ENCODE measurements at places on chromosomes 5 and 9.

DNA sequence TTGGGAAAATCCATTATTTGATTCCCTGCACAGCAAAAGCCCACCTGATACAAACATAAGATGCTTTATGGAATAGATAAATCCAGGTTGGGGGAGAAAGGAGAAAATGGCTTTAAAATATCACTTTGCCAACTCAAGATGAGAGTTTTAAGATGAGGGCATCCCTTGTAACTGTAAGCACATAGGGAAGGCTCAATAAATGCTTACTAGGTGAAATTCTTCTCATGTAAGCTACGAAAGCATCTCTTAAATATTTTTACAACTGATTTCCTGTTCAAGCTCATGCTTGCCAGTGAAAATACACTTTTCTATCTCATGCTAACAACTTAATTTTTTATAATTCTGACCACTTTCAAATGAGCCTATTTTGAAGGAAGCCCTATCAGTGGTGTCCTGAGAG lies 11.5 kb downstream of the CDH6 start:
- no peak for ATAC-seq

- ATAC-seq = no peak
These were observed 66.9 kb downstream of the PRKACG start for GRCh38 chr9:68947015-68947414.

DNA sequence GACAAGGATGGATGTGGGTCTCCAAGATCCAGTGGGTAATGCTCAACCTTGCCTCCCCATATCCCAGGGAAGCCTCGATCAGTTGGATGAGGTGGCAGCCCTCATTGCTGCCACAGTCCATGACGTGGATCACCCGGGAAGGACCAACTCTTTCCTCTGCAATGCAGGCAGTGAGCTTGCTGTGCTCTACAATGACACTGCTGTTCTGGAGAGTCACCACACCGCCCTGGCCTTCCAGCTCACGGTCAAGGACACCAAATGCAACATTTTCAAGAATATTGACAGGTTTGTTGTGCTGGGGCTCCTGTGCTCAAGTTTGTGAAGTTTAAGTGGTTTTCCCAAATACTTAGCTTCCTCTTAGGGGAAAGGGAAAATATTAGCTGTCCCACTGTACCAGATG lies 74.0 kb downstream of the WDR41 start:
- ATAC-seq = no peak

- ATAC-seq = no peak
These were observed 45.7 kb downstream of the MUSK start for GRCh38 chr9:110714314-110714713.

DNA sequence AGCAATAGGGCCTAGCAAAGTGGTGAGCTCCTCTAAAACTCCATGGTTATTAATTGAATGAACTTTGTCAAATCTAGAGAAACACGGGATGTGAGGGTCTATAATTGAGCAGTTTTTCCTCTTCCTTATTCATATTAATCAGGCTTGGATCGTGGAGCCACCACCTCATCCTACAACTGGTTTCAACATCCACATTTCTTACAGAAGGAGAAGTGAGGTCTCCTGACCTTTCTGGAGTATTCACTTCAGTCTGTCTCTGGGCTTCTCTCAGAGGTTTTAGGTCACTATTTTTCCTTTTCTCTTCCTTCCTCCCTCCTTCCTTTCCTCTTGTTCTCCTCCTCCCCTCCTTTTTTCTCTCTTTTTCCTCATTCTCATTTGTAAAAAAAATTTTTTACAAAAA lies 177.3 kb upstream of the ACTBL2 start:
- ATAC-seq = no peak

DNA sequence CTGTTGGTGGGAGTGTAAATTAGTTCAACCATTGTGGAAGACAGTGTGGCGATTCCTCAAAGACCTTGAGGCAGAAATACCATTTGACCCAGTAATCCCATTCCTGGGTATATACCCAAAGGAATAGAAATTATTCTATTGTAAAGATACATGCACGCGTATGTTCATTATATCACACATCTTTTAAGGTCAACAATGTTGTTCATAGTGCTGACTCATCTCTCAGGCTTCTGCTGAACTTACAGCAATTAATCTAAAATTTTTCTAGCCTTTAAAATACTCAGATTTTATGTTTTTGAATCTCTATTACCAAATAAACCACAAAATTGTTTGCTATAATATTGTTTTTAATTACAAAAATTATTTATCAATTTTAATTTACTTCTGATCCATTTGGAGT lies 38.8 kb upstream of the ZNF618 start:
- ATAC-seq = no peak

DNA sequence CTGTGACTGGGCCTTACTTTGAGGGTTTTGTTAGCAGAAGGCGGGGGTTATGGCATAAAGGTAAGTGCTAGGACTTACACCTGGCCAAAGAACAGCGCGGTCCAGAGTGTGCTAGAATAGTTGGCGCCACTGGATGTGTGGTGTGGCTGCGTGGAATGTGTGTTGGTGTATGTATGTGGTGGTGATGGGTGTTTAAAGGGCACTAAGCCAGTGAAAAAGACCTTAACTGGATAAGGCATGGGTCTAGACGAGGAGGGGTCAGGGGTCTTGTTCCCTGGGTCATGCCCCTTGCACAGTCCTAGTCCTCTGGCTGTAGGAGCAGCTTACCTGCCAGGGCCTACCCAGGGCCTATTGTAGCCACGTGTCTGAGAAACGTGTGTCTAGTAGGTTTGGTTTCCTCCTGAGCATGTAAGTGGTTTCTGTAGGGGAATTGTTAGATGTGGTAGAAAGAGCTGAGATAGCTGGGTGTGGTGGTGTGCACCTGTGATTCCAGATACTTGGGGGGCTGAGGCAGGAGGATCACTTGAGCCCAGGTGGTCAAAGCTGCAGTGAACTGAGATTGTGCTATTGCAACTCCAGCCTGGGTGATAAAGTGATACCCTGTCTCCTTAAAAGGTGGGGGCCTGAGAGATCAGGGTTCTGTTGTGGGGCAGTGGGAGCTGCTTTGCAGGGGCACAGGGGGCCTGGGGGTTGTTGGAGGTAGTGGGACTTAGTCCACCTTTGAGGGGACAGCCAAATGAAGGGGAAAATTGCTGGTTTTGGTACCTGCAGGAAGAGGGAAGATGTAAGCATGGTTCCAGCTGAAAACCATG lies 55.2 kb downstream of the HSPA4 start:
- no peak for ATAC-seq

DNA sequence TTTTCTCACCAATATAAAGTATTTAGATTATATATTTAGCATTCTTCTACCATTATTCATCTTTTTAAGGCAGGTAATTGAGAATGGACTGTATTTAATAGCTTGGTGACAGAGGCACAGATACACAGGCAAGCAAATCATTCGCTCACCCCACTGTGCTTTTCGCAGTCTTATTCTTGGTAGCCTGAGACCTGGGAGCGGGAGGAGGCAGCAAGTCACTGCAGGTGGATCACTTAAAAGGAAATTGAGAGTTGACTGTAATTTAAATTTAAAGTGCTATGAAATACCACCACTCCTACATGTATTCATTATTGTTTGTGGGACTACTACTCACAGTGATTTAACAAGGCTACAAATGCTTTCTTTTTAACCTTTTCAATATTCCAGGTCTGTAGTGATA lies 9.7 kb downstream of the RICTOR start:
- no peak for ATAC-seq

GRCh38 chr9:69155341-69156030 lies 18.6 kb upstream of the TJP2 start:
- ATAC-seq = 0 out of 3 replicates have a peak, but pooled peaks have one; percentile 8

DNA sequence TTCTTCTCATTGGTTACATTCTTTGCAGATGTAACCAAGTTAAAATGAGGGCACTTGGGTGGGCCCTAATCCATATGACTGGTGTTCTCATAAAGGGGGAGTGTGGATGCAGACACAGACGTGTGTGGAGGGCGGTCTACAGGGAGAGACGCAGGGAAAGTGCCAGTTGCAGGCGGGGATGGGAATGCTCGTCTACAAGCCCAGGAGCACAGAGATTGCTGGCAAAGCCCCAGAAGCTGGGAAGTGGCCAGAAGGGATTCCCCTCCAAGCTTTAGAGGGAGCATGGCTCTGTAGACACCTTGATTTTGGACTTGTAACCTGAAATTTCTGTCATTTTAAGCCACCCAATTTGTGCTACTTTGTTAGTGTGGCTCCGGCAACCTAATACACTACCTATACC lies 96.8 kb upstream of the CTSL start:
- ATAC-seq = no peak

GRCh38 chr9:34025811-34026210 lies 22.9 kb downstream of the UBAP2 start:
- no peak for ATAC-seq

DNA sequence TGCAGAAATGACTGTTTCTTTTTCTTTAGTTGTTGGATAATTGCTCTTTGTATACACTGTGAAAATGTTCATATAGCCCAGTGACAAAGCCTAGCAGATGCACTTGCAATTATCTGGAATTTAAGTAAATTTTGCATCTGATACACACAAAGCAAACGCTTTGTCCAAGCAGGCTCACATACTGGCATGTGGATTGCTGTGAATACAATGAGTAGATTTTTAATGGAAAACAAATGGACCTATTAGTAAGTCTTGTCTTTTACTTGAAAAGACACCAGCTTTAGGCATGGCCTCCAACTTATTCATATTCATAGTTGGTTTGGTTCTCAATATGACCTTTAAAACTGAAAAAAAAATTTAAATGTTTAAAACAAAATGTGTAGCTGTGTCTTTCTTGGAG lies 1299.8 kb upstream of the WWC1 start:
- ATAC-seq = no peak

DNA sequence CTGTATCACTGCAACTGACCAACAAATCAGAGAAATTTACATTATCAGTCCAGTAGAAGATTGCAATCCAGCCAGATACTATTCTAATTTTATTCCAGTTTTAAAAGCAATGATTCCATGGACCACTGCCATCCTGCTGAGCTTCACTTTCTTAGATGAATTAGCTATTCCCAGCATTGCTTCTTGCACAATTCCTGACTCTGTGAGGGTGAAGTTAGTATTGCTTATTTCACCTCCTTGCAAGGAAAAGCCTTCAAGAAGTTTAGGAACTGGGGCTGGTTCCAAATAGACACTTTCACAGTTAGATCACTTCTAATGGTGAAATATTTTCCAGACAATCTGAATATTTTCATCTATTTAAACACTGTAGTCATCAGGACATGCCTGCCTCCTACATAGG lies 338.6 kb upstream of the TNC start:
- no peak for ATAC-seq

DNA sequence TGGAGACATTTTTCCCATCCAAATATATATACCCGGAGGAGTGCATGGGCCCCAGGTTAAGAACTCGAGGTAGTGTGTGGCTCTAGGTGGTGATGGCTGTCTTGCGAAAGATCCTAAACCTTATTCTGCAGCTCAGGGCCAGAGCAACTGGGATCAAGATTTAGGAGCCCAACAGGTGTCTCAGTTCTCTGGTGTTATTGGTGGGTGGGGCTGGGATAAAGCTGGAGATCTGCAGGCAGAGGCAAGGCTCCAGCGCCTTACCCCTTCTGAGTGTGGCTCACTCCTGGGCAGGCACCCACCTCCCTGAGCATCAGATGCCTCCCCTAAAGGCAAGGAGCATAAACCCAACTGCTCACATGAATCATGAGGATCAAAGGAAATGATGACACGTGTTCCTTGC lies 11.2 kb downstream of the UBE2QL1 start:
- no peak for ATAC-seq

GRCh38 chr9:70385426-70385825 lies 29.0 kb downstream of the KLF9 start:
- ATAC-seq = no peak

- no peak for ATAC-seq
These were observed 45.4 kb downstream of the CAMK2A start for GRCh38 chr5:150244209-150244608.

- no peak for ATAC-seq
These were observed 252.8 kb downstream of the FBXL7 start for GRCh38 chr5:15752663-15753285.

GRCh38 chr5:150139334-150139733 lies 16.3 kb downstream of the PDGFRB start:
- ATAC-seq = no peak

DNA sequence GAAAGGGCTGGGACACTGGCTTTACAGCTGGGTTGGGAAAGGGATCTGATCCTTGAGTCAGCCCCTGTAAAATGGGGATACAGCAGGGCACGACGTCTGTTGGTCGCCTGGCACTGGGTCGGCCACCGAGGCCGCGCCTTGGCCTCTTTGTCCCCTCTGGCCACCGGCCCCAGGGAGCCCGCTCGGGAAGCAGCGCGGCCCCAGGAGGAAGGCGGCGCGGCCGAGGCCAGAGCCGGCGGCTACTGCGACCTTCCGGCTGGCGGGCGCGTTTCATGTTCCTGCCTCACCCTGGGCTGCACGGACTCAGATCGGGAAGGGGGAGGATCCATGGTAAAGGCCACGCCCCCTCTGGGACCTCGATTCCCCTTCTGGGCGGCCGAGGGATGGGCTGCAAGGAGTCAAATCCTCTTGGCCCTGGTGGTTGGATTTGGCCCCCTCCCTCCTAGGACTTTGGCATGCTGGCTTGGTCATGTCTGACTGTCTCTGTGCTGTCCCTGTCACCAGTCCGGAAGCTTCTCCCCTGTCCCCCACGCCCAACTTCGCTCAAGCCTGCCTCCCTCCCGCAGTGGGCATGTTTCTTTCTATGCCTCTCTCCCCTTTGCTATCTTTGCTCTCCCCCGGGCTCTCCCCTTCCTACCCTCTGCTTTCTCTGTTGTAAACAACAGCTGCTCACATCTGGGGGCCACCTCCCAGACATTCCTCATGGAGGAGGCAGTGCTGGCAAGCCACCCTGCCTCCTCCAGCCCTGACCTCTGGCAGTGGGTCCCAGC lies 25.8 kb downstream of the FPGS start:
- ATAC-seq = no peak

GRCh38 chr5:107512029-107512428 lies 158.7 kb downstream of the EFNA5 start:
- ATAC-seq = no peak

DNA sequence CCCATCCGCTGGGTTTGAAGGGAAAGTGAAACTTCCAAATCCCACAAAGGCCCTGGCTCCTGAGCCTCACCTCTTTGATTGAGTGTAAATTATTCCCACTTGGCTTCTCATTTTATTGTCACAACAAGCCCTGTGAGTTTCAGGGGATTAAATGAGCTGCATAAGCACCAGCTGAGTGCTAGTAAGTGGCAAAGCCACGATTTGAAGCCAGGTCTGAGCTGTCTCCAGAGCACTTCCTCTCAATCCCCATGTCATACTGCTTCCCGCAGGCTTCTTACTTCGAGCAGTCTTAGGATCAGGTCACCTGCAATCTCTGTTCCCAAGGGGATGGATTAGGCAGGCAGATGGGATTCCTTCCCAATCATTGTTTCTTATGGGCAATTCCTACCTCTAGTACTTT lies 18.0 kb downstream of the RPS14 start:
- ATAC-seq = no peak

GRCh38 chr9:81635521-81636254 lies 53.7 kb downstream of the TLE1 start:
- peak; percentile 72 for ATAC-seq

GRCh38 chr5:88195636-88196035 lies 73.0 kb downstream of the TMEM161B start:
- no peak for ATAC-seq

Data from SK-N-SH treated with all-trans-retinoic acid at 6 μM for 48 hours (cell line).